GM23248 (cell line): ENCODE measurements at places on chromosomes 2 and 18.
A peak's percentile ranks its signal among the peaks of the same experiment; 100 is the strongest.

DNA sequence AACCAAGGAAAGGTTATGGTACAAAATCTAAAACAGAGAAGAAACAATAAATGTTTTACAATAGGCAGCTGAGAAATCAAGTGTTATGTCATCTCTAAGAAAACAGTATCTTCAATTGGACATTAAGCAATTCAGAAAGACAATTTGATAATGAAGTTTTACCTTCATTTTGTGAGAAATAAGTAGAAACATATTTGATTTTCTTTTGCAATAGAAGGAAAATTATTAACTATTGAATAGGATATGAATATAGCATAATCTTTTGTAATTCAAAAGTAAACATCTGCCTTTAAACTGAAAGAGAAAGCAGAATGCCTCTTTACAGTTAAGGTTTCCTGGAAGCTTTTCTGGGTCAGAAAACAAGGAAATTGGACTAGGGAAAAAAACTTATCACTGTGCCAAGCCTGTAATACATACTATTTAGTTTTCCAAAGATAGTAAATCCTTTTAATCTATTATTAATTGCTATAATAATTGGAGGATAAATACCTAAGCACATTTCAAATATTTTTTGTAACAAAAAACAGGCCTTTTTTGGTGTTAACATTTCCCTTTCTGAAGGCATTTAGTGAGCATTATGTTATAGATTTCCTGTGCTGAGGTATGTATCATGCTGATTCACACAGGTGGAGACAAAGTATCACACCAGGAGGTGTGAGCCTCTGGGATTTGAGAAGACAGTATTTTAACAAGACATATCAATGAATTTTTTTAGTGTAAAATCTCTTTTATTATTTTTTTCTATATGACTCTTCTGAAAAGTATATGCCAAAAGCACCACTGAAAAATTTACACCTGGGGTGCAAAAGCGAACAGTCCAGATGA lies 947.0 kb upstream of the CDH2 start:
- peak; percentile 3 for DNase-seq

DNA sequence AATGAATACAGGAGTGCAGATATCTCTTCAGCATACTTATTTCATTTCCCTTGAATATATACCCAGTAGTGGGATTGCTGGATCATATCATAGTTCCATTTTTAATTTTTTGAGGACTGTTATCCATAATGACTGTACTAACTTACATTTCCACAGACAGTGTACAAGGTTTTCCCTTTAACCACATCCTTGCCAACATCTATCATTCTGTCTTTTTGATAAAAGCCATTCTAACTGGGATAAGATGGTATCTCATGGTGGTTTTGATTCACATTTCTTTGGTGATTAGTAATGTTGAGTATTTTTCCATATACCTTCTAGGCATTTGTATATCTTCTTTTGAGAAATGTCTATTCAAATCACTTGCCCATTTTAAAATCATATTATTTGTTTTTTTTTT lies 325.2 kb downstream of the CYP26B1 start:
- DNase-seq = no peak

GRCh38 chr2:119756837-119757236 lies 2.9 kb upstream of the PTPN4 start:
- peak; percentile 96 for DNase-seq

DNA sequence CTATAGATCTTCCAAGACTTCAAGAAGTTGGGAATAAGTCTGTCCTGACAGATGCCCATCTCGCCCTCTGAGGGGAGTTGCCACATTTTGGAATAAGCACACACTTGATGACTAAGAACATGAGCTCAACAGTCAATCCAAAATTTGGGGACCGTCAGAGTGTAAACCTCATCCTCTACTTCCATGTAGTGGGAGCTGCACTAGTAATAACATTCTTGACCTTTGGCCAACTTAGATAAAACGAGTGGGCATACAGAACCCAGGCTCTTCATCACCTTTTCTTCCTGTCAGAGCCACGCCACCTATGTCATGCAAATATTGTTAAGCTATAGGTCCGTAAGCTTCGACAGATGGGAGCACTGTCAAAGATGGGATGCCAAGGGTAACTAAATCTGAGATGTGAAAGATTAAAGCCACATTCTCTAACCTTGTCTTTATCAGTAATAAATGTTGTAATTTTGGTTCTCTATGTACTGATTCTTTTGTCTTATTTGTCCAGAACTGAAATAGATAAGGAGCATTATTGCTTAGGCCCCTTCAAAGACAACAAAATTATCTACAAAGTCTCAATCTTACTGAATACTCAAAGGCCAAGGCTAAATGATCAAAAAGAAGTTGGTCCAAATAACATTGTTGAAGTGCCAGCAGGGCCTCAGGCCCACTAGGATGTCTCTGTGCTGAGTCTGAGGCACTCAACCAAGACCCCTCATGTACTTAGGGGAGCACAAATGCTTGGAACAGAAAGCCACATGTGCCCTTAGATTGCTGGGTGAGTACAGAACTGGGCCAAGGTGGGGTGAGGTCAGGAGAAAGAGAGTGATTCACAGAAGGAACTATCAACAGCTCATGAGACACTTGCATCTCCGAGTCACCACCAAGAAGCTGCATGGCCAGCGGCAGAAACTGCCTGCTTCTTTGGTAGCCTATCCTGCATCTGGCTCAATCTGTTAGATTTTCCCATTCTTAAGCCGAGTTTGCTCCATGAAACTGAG lies 15.0 kb downstream of the CDH2 start:
- peak; percentile 86 for DNase-seq

DNA sequence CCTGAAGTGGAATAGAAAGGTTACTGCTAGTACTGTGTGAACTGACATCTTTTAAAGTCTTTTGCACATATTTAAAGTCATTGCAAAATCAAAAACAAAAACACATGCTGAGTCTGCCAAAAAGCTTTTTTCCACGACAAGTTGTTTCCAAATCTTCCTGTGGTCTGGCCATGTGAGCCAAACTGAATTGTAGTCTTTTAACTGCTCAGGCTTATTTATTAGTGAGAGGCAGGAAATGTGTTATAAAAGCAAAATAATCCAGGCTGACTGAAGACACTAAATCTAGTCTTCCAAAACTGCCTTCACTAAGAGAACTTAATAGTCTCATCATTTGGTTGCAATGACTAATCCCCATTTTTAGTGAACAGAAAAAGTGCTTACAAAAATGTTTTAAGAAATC lies 2.3 kb downstream of the KRCC1 start:
- peak; percentile 73 for DNase-seq

- DNase-seq = peak; percentile 50
These were observed 21.6 kb downstream of the MAP4K4 start for GRCh38 chr2:101718993-101719571.

DNA sequence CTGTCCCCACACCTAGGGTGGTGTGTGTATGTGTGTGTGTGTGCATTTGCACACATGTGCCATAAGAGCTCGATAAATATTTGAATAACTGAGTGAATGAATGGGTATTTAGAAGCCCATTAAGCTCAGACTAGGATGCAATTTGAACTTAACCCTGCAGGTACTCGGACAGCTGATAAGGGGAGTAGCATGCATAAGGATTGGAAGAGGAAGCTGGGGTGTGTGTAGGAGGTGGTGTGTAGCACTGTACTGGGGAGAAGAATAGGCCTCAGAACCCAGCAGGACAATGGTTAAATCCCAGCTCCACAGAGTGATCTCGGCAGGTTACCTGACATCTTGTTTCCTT lies 1.8 kb upstream of the KCNF1 start:
- no peak for DNase-seq

DNA sequence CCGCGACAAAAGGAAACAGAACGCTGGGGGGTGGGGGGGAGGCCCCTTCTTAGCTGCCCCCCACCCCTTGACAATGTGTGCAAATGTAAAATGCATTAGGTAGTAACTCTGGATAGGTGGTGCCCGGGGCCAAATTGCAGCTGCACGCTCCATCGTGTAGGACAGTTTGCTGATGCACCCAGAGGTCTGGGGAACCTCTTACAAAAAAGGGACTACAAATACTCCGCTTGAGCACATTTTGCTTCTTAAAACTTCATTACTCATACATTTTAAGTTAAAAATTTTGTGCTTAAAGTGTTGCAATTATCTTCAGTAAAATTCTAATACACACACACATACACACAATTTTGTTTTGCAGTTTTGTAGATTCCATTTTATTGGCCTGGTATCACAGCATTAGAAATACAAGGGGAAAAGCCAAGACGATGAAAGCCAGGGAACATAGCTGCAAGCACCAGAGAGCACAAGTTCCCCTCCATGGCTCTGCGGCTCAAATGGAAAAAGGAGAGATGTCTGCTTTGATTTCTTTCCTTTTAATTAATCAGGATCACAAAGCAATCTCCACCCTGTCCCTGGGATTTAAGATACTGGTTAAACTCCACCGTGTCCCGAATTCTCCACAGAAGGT lies 582.1 kb downstream of the ZEB2 start:
- peak; percentile 44 for DNase-seq

- DNase-seq = no peak
These were observed 145.7 kb upstream of the DLX2 start for GRCh38 chr2:172248381-172248780.

DNA sequence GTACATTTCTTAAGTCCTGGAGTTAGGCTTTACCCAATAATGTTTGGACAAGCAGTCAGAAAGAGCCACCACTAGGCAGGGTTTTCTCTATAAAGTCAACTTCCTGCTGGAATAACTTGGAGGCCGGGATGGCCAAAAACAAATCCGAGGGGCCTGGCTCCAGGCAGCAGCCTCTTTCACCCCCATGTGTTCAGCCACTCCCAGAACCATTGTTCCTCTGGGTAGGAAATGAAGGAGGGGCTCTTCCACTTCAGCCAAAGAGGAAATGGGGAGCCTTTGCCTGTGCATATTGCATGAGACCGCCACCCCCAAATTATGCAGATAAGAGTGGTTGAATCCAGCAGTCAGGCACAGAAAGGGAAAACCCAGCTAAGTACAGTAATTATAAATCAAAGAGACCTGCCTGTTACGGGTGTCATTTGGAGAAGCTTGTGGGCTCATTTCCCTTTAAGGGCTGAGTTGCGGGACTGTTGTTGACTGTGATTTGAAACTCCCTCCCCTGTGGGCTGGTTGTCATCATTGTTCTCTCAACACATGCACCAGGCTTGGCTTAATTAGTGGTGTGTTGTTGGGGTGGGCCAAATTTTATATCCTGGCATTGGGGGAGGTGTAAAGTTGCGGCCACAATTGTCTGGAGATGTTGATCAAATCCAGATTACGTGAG lies 212.8 kb upstream of the SOX11 start:
- no peak for DNase-seq

DNA sequence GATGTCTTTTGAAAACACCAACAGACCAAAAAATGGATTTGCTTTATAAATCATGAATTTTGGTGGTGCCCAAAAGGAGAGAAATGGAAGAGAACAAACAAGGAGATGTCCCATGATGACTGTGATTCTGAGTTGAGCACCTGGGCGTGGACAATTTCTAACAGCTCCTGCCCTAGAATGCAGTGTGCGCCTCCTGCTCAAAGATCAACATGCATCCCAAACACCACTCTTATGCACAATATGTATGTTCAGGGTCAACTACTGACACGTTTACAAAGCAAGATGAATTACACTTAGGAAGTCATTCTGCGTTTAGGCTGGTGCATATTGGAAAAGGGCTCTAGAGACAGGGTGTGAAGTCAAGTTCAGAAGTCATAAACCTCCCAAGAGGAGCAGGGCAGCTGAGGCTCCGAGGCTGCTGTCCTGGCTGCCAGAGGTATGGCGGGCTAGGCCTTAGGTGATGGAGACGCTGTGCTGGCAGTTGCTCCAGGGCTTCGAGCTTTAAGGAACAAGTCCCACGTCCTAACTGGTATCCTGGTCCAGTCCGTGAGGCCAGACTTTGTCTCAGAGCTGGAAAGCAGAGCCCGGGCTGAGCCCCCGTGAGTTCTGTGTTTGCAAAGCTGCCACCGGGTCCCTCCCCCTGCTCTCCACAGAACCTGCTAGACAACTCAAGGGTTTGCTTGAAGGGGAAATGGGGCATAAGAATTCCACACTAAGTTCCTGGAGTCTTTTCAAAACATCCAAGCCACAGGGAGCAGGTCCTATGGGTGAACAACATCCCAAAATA lies 74.0 kb downstream of the ZNF516 start:
- no peak for DNase-seq

DNA sequence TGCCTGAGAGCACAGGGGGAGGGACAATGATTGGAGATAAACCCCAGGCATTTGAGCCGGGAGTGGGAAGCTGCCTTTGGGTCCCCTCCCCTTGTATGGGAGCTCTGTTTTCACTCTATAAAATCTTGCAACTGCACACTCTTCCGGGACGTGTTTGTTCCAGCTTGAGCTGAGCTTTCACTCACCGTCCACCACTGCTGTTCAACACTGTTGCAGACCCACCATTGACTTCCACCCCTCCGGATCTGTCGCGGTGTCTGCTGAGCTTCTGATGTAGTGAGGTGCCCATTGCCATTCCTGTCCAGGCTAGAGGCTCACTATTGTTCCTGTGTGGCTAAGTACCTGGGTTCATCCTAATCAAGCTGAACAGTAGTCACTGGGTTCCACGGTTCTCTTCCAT lies 231.6 kb upstream of the CWC22 start:
- DNase-seq = no peak

DNA sequence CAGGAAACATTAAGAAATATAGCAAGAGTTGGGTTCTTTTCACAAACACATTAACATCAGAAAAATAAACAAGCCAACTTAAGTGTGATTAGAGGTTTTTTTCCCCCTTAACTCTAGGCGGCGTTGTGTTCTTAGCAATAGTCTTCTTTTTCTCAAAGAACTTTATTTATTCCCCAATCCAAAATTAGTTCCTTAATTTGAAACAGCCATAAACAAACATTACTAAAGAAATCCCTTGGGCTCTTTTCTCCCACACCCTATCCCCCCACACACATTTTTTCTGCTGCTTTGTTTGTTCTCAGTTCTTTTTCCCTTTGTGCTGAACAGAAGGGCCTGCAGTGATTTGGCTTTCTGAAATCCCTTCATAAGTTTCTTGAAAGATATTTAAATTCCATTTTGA lies 13.2 kb upstream of the MYO1B start:
- peak; percentile 73 for DNase-seq

- no peak for DNase-seq
These were observed 1.6 kb downstream of the DSC2 start for GRCh38 chr18:31100436-31101182.

GRCh38 chr2:239601201-239601851 lies 200.5 kb upstream of the HDAC4 start:
- DNase-seq = no peak

- peak; percentile 77 for DNase-seq
These were observed 1.3 kb downstream of the FMNL2 start for GRCh38 chr2:152336119-152336853.
